ENCODE measurements at places on chromosomes 11 and 22.

DNA sequence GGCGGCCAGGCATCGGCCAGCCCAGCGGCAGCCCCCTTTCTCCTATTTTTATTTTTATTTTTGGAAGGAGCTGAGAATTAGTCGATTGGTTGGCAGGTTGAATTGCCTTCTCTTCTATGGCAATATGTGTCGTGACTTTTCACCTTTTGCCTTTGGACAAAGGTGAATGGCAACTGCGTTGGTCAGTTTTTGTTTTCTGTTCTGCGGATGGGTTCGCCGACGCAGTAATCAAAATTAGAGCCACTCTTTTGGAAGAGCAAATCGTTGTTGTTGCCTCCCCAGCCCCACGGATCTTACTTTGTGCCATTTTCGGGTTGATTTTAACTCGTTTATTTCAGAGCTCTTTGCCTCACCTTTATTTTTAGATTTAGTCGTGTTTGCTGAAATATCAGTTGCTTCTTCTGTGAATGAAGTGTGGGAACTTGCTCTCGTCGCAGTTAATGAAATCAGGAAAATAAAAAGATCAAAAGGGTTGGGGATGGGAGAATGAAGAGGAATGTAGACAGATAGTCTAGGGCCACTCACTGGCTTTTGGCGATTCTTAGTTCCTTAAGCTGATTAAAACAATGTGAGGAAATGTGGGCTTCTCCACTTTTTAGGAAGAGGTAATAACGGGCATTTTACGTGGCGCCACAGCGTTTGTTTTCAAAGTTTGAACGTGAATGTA lies 1.6 kb downstream of the CECR2 start:
- no peak for DNase-seq

DNA sequence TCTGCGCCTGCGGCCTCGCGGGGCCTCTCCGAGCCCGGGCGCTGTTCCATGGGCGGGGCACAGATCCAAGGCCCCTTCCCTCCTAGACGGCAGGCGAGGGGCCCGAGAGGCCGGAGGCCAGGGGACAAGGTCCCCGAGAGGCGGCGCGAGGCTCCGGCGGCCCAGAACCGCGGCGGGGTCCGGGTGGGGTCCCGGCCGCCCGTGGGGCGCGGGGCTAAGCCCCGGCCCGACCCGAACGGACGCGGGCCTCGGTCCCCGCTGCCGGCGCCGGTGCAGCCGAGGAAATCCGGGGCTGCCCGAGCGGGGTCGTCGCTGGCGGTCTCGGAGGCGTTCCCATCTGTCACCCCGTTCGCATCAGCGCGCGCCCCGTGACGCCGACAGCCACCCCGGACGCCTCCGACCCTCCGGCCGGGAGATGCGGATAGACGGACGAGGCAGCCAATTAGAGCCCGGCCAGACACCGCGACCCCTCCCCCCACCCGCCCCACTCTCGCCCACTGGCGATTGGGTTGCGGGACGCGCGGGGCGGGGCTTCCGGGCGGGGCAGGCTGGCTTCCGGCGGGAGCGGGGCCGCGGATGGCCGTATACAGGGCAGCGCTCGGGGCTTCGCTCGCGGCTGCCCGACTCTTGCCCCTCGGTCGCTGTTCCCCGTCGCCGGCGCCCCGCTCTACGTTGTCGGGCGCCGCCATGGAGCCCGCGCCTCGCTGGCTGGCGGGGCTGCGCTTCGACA lies at the start of gene SELENOO:
Gene SELENOO (plus strand): TSS at position 551 of the 730 bp plus-strand sequence. CDS start 26 bp downstream, at position 577.
- peak; percentile 42 for DNase-seq

GRCh38 chr11:48025293-48025983 lies 45.1 kb downstream of the PTPRJ start:
- DNase-seq = no peak

DNA sequence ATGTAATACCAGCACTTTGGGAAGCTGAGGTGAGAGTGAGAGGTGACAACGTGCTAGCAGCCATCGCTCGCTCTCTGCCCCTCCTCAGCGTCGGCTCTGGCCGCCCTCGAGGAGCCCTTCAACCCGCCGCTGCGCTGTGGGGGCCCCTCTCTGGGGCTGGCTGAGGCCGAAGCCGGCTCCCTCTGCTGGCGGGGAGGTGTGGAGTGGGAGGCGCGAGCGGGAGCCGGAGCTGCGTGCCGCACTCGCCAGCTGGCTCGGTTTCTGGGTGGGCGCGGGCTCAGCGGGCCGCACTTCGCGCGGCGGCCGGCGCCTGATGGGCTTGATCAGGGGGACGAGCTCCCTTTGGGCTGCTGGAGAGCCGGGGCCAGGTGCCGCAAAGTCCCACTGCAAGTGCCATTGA lies 98.9 kb upstream of the UBASH3B start:
- no peak for DNase-seq

- no peak for DNase-seq
Observed at GRCh38 chr11:134229126-134229790, 4.8 kb downstream of the VPS26B start.

DNA sequence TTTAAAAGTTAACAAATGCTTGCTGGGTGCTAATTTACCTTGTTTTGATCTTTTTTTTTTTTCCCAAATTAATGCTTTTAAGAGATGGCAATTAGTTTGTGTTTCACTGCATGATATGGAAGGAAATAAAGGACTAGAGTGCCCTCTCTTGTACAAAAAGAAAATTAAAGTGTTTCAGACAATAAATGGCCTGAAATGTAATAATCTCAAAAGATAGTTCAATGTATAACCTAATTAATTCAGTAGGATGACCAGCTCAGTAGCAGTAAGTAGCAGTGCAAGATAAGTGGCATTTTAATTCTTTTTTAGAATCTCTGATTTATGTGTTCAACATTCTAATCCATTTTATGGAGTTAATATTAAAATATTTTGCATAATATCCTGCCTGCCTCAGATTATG lies 39.9 kb upstream of the MYO18B start:
- DNase-seq = no peak

- no peak for DNase-seq
Observed at GRCh38 chr11:102341844-102342318, 5.1 kb upstream of the BIRC2 start.

DNA sequence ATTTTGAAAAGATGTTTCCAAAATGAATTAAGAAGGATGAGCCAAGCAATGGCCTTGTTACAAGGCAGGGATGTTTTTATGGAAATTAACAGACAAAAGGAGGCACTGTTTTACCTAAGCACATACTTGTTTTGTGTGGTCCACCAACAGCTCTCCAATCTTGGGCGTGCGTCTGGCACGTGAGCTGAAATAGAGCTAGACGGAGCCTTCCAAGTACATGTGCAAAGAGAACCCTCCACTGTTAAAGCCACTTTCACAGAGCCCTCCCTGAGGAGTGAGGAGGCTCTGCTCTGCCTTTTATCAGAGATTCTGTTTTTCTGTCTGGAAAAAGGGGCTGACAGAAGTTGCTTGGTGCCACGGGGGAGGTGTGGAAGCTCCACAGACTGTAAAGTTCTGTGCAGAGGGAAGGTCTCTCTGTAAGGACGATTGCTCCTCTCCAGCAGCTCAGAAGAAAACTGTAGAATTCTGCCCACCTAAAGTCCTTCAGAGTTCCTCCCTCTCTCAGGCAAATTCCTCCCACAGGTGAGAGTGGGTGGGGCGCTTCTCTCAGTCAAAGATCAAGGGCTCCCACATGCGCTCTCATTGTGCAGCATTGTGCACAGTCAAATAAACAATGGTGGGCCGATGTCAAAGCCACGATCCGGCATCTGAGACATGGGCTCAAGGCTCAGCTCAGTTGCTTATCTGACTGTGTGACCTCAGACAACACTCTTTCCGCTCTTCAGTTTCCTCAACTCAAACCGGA lies 92.6 kb upstream of the CSNK2A3 start:
- no peak for DNase-seq

DNA sequence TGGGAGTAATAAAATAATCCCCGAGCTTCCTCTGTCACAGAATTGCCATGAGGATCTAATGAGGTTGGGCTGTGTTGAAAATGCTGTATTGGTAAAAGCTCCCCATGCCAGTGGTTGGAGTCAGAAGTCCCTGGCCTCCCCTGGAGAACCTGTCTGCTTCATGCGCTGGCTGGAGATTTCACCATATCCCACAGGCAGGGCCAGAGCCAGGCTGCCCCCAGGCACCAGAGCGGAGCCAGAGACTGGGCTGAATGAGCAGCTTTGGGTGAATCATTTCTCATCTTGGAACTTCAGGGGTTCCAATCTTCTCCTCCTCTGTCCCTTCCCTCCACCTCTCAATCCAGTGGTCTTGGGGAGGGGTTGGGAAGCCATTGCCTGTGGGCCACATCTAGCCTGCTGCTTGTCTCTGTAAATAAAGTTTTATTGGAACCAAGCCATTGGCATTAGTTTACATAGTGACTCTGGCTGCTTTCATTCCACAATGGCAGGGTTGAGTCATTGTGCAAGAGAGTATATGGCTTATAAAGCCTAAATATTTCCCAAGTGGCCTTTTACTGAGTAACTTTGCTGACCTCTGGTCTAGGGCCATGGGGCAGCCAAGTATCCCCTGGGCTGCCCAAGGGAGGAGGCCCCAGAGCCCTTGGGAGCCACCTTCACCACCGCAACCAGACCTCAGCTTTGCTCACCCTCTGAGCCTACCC lies 35.2 kb downstream of the LRRC10B start:
- no peak for DNase-seq

DNA sequence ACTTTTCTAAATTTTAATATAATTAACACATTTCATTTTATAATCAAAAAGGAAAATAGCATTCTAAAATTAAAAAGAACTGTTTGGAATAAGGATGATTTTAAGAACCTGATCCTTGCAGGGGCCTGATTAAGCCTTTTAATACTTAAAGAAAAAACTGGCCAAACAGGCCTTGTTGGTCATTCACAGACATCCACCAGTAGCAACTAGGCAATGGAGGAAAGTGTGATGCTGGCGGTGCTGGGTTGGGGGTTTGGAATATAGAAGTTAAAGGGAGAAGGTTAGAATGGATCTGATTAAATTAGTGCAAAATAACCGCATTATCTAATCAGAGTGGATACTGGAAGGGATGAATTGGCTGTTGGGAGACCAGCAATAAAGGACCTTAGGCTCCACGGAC lies 16.9 kb upstream of the TEAD1 start:
- no peak for DNase-seq

DNA sequence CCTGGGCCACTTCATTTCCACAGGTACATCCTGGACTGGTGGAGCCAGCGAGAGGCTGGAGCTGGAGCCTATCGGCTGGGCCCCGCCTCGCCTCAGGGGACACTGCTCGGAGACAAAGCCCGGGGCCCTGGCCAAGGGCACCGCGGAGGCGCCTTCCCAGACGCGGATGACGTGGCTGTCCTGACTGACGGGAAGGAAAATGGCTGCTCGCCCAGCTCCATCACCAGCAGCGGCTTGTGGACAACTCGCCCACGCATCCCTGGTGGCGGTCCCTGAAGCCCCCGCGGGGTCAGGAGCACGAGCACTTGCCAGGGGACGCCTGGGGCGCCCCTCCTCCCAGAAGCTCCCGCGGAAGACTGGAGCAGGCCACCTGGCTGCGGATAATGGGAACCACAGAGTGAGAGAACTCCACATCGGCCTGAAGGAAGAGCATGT lies 49.6 kb downstream of the CECR2 start:
- no peak for DNase-seq

- DNase-seq = peak; percentile 29
Observed at GRCh38 chr11:118615282-118615975, 8.0 kb downstream of the PHLDB1 start.

- no peak for DNase-seq
Observed at GRCh38 chr22:49295851-49296560, 531.7 kb downstream of the BRD1 start.

DNA sequence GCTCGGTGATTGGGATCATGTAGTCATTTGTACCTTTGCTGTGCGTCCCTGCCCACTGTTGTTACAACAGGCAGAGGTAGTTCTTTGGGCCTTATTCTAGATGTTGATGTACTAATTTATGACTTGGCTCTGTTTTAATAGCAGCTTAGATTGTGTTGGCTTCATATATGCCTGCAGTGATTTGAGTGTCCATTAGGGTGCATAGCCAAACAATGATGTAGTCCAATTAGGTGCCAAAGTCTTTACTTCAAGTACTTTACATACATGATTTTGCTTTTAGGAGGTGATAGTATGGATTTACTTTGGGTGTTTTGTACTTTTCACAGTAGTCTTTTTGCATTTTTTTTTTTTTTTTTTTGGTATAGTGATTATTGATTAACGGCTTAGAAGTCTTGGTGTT lies 46.4 kb downstream of the PPP6R3 start:
- DNase-seq = no peak

DNA sequence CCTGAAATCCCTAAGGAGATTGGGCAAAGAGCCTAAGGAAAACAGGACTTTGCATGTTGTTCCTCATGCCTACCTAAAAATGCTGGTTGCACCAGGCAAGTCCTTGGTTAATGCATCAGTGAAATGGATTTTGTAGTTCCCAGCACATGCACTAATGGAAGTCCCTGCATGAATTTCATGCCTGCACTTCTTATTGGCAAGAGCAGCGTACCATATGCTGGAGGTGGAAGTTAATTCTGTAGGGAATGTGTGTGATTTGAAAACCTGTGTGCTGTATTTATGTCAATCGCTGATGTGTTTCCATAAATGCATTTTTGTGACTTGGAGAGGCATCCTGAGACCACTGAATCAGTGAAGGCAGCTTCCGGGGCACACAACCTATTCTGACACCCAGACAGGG lies 140.3 kb upstream of the MTNR1B start:
- no peak for DNase-seq

DNA sequence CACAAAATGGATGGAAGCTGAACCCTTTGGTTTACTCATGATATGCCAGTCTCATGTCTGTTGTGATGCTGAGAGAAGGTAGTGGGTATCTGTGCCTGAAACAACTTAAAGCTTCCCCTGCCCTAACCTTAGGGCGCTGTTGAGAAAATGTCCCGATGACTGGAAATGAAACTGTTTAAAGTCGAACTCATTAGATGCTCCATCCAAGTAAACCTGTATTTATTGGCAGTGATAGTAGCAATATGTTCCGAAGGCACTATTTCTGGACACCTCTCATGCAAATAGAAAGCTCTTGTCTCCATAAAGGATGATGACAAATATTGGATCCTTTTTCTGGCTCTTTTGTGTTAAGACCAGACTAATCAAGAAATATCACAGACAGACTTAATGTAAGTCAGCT lies 86.2 kb downstream of the GRAMD1B start:
- no peak for DNase-seq

GRCh38 chr11:75275581-75275980 lies 35.0 kb downstream of the TPBGL start:
- DNase-seq = no peak

GRCh38 chr22:36541831-36542411 lies 13.0 kb upstream of the EIF3D start:
- no peak for DNase-seq

DNA sequence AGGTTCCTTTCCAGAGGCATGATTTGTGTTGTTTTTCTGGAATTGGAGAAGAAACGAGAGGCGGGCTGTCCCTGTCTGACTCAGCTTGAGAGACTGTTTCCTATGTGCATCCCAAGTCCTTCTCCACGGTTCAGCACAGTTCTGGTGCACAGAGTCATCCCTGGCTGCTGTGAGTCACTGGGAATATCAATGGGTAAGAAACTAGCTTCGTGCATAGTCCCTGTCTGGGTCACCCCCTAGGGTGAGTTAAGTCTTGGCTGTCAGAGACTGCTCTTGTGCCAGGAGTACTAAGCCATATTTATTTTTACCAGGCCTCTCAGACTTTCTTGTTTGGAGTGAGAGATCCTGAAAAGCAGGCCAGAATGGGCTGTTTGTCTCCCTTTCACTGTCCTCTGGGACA lies 2.4 kb upstream of the LRP4 start:
- DNase-seq = peak; percentile 60

GRCh38 chr11:2305788-2306451 lies 4.1 kb downstream of the TSPAN32 start:
- DNase-seq = no peak
